Suppressor macrophage treated with lipopolysaccharide for 1 hour (primary cell): ENCODE measurements at places on chromosomes 5 and 9.
A peak's percentile ranks its signal among the peaks of the same experiment; 100 is the strongest.

- no peak for DNase-seq
Measured at GRCh38 chr9:123132696-123133095, 99.2 kb downstream of the GPR21 start.

- DNase-seq = no peak
Measured at GRCh38 chr9:79043916-79044315, 527.8 kb upstream of the TLE4 start.

GRCh38 chr5:179153921-179154345 is 93.8 kb downstream of the ZNF354C start:
- no peak for DNase-seq

DNA sequence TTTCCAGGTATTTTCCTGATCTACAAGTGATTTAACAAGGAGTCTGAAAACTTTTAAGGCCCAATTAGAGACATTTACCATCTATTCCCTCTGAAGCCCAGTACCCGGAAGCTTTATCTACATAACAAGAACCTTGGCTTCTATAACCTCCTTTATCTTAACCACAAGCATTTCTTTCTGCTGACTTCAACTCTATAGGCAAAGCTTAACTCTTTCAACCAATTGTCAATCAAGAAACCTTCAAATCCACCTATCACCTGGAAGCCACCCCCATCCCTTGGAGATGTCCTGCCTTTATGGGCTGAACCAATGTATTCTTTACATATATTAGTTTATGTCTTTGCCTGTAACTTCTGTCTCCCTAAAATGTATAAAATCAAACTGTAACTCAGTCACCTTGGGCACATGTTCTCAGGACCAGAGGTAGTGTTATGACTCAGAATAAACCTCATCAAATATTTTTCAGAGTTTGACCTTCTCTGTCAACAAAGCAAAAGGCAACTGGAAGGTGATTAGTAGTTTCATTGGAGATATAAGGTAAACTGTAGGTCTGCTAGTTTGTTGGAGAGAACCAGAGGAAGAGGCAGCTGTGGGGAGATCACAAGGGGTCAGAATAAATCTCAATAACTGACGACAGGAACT is 13.0 kb upstream of the RIMOC1 start:
- no peak for DNase-seq

GRCh38 chr5:95727764-95728191 is 3.4 kb upstream of the RHOBTB3 start:
- DNase-seq = no peak

- DNase-seq = peak; percentile 20
Measured at GRCh38 chr5:171355302-171355724, 32.3 kb upstream of the NPM1 start.

DNA sequence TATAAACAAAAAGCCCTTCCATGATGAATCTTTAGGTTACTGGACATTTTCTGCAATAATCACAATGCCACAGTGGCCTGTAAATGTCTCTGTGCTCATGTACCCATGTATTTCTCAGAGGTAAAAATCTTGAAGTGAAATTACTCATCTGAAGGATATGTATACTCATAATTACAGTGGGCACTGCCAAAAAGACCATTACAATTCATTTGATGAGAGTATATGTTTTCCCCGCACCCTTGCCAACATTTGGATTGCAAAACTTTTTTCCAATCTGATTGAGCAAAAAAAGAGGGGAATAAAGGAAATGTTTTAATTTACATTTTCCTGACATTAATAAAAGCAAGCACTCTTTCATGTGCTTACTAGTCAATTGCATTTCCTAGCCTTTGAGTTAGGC is 110.5 kb downstream of the EPB41L4A start:
- no peak for DNase-seq

GRCh38 chr5:5080790-5081189 is 59.3 kb upstream of the ADAMTS16 start:
- no peak for DNase-seq

DNA sequence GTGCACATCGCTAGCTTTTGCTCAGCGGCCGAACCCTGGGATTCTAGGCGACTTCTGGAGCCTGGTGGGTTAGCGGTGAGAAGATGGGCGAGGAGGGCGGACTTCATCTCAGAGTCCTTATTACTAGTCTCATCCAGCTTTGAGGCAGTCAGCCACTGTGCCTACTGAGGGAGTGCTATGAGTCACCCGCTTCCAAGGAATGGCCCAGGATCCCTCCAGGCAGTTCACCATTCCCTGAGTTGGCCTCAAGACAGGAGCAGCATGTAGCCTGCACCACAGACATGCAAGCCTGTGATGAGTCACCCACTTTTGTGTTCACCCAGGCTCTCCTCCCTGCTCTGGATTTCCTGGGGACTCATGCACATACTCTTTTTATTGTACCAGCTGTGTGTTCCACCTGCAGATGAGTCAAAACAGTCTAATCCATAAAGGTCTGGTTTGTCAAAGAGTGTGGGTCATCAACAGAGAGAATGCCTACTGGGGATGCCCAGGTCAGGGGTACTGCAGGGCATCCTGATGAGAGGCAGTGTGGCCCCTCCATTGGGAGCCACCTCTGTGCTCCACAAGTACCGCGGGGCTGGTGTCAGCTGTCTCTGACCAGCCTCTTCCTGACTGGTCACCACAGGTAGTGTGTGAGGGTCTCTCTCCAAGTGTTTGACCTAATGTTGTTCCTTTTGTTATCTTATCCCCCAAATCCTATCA is 20.2 kb downstream of the SLC22A5 start:
- peak; percentile 50 for DNase-seq

GRCh38 chr5:43981556-43981955 is 378.6 kb downstream of the NNT start:
- no peak for DNase-seq

DNA sequence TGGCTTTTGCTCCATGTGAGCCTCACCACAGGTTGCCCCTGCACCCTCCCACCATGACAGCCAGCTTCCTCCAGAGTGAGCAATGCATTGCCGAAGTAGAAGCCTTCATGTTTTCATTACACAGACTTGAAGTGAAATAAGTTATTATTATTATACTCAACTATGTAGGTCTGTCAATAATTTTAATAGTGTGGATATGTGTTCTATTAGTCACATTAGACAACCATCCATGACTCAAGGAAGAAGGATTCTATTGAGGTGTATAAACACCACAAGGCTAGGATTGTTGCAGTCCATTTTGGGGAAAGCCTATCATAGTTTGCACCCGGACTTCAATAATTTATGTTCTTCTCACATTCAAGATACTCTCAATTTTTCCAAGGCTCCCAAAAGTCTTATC is 369.5 kb downstream of the TAF11L14 start:
- DNase-seq = no peak

GRCh38 chr5:176870110-176870591 is 29.0 kb downstream of the HK3 start:
- no peak for DNase-seq

DNA sequence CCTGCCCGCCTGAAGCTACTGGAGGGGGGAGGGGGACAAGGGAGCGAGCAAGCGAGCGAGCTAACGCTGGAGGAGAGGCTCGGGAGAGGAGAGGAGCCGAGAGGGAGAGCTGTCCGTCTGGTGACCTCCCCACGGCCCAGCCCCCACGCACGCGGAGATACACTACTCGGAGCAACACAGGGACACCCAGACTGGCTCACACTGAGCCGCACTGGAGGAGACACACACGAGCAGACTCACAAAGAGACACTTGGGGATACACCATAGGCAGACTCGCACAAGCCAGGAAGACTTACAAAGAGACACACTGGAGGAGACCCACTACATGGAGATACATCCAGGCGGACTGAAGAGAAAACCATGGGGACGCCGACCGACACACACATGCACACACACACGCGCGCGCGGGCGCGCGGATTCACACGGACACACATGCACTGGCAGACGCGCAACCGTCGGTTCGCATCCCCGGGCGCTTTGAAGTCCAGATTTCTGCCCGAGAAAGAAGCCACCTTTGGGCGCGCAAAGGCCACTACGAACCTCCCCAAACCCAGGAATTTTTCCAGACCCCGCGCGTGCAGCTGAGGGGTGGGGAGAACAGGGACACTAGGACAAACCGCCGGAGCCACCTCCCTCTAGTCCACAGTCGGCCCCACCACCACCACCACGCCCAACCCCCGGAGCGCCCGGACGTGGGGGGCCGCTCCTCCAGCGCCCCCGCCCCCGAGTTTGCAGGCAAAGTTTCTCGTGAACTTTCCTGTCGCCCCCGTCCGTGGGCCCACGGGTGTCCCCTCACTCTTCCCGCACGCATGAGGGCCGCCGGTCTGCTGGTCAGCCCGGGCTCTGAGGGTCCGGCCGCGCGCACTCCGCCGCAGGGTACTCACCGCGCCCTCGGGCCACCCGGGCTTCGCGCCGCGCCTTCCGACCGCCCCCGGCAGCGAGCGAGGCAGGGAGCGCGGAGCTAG is 571 bp downstream of the CNTFR start:
- DNase-seq = no peak

GRCh38 chr5:148374690-148375360 is 8.9 kb upstream of the FBXO38 start:
- peak; percentile 75 for DNase-seq

- no peak for DNase-seq
Measured at GRCh38 chr9:125260561-125260960, 1.1 kb upstream of the GAPVD1 start.

DNA sequence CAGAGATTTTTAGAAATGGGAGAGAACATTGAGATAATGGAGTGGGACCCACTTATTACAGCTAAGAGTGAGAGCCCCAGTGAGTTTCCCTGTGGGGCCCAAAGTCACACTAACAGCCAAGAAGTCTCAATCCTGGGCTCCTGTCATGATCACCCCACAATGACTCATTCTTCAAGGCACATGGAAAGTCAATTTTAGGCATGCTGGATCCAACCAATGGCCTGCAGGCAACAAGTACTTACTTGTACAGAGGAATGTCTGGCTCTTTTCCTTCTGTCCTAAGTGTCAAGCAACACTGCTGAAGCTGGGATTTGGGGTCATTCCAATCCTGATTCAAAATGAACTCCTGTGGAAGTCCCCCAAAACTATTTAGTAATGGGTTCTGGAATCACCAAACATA is 123.1 kb downstream of the DROSHA start:
- peak; percentile 49 for DNase-seq

DNA sequence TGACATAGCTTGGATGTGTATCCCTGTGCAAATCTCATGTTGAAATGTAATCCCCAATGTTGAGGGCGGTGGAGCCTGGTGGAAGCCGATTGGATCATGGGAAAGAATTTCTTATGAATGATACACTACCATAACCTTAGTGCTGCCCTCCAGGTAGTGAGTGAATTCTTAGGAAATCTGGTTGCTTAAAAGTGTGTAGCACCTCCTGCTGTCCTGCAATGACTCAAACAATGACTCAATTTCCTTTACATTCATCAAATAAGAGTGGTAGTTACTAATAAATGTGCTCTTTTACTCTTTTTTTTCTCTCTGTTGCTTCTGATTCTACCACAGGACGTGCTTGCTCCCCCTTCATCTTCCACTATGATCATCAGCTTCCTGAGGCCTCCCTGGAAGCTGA is 1696.0 kb upstream of the CDH9 start:
- DNase-seq = no peak

DNA sequence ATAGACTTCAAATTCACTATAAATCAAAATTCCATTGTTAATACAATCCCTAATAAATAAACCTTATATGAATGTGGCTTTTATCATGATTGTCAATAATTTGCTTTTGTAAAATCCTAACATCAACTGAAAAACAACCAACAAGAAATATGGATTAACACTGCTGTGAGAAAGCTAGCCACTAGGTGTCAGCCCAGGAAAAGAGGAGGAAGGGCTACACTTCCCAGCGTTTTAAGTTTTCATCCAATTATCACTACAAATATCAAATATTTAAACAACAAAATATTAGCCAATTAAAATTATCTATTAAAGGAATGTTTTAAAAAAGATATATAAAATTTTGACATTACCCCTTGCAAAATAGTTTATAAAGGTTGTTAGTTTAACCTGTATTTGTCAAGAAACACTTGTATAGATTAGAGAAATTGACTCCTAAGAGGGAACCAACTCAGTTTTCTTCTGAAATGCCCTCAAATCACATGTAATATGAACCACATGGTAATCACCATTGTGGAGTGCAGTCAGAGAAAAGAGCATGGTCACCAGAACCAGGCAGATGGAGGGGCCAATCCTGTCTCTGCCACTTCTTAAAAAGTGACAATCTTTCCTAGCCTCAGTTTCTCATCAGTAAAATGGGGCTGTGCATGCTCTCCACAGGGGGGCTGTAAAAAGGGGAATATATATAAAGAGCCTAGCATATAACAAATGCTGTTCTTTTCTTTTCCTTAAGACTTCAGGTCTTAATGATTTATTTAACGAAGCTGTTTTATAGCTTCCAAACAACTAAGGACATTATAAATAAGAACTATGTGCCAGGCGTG is 188.2 kb downstream of the CRB2 start:
- peak; percentile 70 for DNase-seq

- DNase-seq = peak; percentile 32
Measured at GRCh38 chr9:19922476-19923118, 133.8 kb upstream of the SLC24A2 start.

- DNase-seq = no peak
Measured at GRCh38 chr9:5178126-5178805, 7.2 kb downstream of the INSL6 start.

DNA sequence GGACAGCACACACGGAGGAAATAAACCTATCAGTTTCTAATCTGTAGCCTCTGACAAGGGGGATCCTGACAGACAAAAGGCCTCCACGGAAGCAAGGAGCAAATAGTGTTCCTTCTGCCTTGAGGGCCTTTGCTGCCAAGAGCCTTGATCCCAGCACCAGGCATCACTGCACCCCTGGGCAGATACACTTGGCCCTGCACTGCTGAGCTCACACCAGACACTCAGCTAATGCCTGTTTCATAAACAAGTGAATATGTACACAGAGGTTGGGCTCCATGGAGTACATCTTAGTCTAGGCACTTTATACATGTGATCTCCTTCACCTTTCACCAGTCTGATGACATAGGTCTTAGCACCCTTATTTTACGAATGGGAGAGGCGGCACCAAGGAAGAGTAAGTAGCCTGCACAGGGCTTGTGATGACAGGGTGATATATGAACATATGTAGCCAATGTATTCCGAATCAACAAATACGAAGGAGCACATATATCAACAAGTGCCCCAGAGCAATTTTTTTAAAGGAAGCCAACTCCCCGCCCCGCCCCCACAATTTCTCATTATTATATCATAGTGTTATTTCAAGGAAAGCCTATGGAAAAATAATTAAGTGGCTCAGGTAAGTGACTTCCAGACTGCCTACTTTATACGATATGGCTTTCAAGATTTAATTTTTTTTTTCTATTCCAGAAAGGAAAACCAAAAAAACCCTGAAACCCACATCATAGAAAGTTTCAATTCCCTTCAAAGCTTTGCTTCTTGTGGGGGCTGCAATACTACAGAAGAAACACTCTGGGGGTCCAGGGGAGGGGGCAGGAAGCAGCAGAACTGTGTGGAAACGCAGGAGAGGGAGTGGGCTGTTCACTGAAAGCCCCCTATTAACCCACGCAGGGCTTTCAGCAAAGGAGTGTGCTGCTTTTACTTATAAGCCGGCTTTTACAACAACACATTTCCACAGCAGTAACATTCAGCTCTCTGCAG is 32.0 kb downstream of the CDC14B start:
- no peak for DNase-seq

GRCh38 chr5:11346336-11346735 is 557.9 kb downstream of the CTNND2 start:
- no peak for DNase-seq

- peak; percentile 98 for DNase-seq
Measured at GRCh38 chr5:56669534-56670483, 145.5 kb upstream of the MAP3K1 start.

GRCh38 chr5:151555760-151556576 is 35.2 kb downstream of the FAT2 start:
- no peak for DNase-seq

GRCh38 chr9:3473405-3473804 is 52.4 kb downstream of the RFX3 start:
- DNase-seq = no peak

GRCh38 chr9:3285365-3286161 is 240.2 kb downstream of the RFX3 start:
- no peak for DNase-seq
